ENCODE measurements at places on chromosomes 12 and 14.

DNA sequence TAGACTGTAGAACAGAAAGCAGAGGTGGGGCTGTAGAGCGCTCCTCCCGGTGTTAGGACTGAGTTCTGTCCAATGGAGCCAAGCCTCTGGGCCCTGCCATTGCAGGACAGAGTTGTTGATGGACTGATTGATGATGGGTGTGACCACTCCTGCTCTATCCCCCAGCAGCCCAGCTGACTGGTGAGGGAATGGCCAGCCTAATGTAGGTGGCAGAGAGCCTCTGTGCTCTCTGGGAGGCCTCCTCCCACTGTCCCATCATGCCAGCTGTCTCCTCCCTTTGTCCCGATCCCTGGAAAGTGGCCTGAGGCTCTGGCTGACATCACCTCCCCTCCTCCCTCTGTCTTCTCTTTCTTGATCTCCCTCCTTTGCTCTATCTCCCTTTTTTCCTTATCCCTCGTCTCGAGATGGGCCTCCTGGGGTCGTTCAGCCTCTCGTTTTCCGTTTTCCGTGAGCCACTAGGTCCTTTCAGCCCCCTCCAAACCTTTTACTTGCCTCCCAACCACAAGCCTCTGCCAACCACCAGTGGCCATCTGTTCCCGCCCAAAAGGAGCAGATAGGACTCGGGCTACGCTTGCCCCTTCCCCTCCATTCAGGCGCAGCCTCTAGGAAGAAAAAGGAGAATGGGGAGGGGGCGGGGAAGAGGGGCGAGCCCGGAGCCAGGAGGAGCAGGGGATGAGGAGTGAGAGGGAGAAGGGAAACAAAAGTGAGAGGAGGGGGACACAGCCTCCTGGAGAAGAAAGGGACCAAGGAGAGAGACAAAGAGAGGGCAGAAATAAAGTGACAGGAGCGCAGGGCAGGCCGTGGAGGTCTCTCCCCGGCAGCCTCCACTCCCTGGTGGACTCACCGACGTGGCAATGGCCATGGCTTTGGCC, 572 bp downstream of the EFS start:
- DNase-seq, result peak; percentile 60

DNA sequence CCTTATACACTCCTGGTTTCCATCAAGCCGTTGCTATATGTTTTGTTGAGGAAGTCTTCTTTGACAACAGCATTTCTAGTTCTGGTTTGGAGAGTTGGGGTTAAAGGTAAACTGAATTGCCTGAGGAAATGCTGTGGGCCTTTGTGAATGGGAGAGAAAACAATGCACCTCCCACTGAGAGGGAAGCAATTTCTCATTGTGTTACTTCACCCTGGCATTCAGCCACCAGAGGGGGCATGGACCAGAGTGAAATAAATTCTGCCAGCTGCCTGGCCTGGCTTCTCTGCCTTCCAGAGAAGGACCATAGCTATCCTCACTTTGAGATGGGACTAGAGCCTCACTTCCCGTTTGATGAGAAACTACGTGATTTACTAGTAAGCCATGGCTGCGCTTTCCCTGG, 475.3 kb downstream of the EGLN3 start:
- DNase-seq, result peak; percentile 47

- DNase-seq, result no peak
Observed at GRCh38 chr14:90607141-90607540, 209.1 kb downstream of the TTC7B start.

DNA sequence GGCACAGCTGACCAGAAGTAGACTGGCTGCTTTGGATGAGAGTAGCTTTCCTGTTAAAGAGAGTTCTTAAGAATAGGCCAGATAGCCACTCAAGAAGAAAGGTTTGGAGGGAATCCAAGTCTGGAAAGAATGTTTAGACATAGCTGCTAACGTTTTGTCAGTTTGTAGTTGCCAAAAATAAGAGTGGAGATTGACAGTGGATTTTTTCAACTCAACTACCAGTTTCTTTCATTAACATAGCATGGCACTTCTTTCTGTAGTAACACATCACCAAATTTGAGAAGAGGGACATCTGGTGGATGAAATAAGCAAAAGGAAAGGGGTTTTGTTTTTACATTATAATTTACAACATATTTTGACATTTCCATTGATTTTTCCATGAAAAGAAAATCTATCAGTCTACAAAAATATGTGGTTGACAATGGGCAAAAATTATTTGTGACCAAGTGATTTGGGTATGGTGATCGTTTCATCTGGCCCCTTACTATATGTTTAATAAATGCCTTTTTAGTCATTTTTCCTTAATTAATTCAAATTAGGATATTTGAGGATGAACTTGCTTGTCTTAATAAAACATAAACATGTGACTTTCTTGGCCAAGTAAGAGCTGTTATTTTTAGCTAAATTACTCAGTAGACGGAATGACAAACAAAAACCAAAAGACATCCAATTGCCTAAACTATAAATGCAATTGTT, 71.1 kb downstream of the PTPRR start:
- peak; percentile 36 for DNase-seq

DNA sequence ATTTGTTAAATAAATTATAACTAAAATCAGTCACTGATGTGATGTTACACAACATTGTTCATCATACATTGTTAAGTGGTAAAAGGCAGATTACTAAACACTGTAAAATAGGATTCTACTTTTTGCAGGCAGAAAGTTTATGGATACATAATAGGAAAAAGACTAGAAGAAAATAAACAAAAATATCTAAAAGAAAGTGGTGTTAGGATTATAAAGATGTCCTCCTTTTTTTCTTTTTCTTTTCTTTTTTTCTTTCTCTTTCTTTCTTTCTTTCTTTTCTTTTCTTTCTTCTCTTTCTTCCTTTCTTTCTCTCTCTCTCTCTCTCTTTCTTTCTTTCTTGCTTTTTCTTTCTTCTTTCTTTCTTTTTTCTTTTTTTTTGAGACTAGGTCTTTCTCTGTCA, 39.6 kb upstream of the HELB start:
- DNase-seq, result no peak

- DNase-seq, result no peak
Observed at GRCh38 chr12:51977320-51977753, 25.8 kb downstream of the ACVR1B start.

DNA sequence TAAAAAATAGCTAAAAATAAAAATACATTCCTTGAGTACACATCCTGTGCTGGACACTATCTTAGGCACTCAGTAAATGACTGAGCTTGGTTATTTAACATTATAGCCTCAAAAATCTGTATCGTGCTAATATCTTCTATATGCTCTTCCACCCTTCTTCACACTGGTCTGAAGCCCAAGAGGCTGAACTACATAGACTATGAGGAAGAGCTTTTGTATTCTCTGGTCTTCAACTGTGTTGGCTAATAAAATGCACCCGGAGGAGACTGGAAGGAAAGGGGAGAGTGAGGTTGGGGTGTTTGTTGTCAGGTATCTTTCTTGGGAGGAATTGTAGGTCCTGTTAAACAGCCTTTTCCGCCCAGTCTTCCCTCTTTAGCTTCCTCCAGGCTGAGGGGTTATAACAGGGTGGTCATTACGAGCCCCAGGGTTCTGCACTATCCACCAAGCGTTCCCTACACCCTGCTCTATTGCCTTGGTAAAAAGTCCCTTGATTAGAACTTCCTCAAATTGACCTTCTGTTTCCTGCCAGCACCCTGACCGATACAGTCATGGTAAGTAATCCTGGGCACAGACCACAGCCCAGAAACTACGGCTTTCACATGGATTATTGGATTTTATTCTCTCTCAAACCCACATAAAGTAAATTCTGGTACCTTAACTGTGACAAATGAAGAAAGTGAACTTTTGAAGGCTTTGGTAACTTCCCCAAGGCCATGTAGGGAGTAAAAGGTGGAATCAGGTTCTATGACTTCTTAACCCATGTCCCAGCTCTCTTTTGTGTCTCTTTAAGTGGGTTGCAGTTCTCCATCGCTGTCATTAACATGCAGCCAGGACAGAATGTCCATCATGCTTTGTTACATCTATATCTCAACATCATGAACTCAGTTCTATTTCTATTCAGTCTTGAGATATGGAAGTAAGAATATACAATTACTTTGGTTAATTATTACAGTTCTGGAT, 71.3 kb downstream of the PTHLH start:
- DNase-seq, result no peak

- DNase-seq, result no peak
Observed at GRCh38 chr12:33724867-33725266, 285.2 kb upstream of the SYT10 start.

DNA sequence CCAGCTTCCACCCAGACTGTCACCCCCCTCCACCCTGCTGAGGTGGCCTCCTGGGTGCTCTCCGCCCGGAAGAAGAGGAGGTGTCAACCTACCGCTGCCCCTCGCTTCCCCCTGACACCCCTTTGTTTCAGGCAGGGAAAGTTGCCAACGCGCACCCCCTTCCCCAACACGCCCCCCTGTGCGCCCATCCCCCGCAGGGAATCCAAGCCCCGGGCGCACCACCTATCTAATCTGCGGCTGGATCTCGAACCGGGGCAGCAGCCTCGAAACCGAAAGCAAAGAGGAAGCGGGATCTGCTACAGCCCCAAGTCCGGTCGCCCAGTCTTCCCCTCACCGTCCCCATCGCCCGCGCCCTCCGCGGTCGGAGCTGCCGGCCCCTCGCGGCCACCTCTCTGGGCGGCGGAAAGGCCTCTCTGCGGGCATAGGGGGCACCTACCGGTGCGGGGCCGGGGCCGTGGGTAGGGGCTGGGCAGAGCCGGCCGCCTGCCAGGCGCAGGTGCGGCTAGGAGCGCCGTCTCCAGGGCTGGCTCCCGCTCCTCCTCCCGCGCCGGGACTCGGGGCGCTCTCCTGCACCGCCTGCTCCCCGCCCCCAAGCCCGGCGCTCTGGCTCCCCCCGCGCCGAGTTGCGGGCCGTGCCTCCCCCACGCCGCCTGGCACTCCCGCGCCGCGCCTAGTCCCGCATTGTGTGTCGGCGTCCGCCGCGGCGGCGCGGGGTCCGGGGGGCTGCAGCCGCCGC, 18.3 kb upstream of the PLEKHH1 start:
- DNase-seq, result peak; percentile 50

DNA sequence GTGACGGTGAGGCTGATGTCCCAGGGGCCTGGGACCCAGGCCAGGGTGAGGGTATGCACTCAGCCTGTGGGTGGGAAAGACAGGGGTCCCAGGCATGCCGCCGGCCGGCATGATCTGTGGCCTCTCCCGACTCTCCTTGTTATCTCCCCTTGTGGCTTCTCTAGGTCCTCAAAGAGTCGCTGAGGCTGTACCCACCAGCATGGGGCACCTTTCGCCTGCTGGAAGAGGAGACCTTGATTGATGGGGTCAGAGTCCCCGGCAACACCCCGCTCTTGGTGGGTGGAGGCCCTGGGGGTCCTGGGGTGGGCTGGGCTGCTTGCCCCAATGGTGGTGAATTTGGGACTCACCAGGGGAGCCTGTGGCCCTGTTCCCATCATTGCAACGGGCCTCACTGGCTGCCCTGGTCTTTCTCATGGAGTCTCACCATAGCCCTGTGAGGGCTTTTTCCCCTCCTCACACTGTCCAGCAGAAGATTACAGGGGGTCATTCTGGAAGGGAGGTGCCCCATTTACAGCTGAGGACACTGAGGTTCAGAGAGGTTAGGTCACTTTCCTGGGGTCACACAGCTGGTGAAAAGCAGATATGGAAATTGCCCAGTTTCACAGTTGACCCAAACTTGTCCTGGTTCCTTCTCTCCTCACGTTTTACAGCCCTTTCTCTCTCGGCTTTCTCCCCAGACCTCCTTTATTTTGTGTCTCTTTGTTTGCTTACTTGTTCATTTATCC, 37.9 kb downstream of the CYP46A1 start:
- DNase-seq, result no peak

DNA sequence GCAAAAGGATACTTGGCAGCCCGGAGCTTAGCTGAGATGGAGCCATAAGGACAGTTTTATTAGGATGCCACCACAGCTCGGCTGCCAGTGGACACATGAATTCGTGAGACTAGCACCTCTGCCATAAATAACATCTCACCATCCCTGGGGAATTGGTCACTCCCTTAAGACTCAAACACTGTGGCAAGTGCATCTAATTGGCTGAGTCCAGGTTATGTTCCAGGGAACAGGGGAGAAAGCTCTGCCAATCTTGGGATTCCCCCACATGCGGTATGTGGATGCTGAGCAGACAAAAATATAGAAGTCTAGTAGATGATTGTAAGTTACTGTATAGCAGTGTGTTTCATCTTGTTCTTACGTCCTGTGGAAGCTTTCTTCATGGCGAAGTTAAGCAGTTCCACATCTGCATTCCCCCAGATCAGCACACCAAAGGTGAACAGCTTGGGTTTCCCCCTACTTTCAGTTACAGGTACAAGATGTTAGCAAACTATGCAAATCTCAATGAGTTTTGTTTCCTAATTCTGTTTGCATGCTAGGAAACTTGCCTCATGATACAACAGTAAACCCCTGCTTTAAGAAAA, 131.1 kb downstream of the ETV6 start:
- no peak for DNase-seq

GRCh38 chr14:75277008-75277814, 1.4 kb upstream of the FOS start:
- DNase-seq, result peak; percentile 97

GRCh38 chr14:66135831-66136230, 350.3 kb upstream of the CCDC196 start:
- DNase-seq, result peak; percentile 61

- peak; percentile 96 for DNase-seq
Observed at GRCh38 chr12:9647825-9648700, 21.4 kb upstream of the CLEC2D start.

DNA sequence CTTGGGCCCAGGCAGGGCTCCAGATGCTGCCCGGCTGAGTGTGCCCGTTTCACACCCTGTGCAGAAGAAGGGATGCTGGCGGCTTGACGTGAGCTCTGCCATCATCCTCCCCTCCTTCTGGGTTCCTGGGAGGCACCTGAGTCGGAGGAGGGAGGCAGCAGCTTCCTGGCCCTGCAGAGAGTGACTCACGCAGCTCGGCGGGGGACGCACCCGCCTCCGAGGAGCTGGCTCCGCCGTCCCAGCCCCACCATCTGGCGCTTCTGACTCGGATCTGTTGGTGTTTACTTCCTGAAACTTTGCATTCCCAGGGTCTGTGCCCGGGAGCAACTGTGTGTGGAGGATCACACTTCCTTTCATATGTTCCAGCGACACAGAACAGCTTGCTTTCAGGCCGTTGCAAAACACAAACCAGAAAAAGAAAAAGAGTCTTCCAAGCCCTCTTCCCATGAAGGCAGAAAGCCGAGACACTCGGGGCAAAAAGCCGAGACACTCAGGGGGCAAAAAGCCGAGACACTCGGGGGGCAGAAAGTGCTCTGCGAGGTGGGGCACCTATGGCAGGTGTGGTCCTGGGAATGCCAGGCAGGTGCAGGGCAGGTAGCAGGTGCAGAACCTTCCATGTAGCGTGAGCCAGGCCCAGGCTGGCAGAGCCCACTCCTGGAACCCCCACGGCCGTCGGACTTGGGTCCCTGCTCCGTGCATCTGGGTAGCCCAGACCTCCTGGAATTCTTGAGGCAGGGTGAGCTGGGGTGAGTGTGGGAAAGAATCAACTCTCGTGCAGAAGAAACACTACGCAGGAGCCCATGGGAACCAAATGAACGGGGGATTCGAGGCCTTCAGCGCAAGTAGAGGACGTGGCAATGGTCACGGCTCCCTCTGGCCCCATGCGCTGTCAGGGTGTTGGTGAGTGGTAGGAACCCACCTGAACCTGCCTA, 27.6 kb upstream of the GALNT9 start:
- DNase-seq, result no peak
